ENCODE measurements at places on chromosomes 13 and 19.

DNA sequence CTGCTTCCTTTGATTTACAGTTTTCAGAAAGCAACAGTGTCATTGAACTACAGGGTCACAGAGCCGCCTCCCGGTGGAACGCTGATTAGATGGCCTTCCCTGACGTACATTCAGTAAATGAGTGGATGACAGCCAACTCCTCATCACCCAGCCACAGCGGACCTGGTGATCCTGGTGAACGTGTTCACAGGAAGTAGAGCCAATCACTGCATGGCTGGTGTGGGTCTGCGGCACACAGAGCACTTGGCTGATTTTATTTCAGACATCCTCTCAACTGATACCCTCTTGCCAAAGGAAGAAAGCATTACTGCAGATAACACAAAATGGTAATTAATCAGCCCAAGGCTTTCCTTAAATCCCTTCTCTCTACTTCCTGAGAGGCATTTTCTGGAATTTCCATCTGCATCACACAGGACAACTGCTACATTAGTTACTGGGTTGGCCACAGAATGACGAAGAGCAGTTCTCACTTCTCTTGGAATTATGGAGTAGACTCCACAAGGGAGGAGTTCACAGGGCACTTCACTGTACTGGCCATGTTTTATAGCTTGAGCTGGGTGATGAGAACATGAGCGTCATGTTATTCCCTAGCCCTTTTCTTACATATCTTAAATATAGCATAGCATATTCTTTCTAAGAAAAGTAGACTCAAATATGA, 84.0 kb upstream of the SLC7A1 start:
- no peak for DNase-seq

GRCh38 chr19:3945838-3946237, 13.0 kb downstream of the NMRK2 start:
- no peak for DNase-seq

- DNase-seq: no peak
These were observed 952.0 kb downstream of the SLITRK5 start for GRCh38 chr13:88623150-88623549.

DNA sequence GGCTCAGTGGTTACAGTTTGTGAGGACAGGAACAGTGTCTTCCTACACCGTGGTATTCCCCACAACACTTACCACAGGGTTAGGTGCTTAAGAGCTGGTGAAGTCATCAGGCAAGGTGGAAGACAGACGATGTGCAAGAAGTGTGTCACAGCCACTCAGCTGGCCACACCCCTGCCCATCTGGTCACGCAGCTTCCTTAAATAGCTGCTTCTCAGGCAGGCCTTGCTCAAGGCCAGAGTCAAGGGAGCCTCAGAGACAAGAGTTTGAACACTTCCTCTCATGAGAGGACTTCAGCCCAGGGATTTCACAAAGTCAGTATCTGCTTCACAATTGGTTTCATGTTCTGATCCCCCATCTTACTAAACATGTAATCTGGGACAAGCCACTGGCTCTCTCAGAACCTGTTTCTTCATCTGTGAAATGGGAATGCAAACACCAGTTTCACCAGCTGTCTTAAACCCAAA, 80.3 kb upstream of the FRY start:
- no peak for DNase-seq

DNA sequence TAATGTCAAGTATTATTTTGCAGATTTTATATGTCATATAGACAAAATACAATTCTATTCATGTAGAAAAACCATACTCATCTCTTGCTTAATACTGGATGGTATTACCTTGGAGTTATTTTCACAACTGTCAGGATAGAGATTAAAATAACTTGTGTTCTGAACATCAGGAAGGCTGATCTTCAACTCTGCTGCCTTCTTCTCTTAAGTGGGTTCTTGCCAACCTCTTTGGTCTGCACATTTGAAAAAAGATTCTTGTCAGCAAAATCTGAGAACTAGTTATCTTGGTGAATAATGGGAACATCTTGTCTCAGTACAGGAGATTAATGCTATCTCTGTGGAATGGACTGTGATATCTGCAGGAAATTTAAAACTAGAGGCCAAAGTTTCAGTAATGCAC, 95.2 kb upstream of the FAM216B start:
- DNase-seq: no peak

DNA sequence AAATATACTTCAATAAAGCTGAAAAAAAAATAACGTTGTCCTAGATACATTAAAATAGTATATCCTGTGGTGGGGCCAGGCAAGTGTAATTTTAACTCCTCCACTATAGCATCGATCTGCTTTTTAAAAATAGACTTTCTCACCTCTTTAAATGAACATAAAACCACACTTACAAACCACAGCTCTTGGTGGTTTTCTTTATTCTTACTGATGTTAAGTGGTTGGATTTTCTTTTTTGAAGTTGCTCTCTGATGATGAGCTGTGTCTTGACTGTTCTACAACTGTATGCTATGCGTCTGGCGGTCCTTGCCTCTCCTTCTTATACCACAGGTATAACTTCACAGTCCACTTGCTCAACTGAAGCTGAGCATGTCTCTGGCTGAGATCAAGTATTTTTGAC, 721.5 kb upstream of the KLHL1 start:
- no peak for DNase-seq

DNA sequence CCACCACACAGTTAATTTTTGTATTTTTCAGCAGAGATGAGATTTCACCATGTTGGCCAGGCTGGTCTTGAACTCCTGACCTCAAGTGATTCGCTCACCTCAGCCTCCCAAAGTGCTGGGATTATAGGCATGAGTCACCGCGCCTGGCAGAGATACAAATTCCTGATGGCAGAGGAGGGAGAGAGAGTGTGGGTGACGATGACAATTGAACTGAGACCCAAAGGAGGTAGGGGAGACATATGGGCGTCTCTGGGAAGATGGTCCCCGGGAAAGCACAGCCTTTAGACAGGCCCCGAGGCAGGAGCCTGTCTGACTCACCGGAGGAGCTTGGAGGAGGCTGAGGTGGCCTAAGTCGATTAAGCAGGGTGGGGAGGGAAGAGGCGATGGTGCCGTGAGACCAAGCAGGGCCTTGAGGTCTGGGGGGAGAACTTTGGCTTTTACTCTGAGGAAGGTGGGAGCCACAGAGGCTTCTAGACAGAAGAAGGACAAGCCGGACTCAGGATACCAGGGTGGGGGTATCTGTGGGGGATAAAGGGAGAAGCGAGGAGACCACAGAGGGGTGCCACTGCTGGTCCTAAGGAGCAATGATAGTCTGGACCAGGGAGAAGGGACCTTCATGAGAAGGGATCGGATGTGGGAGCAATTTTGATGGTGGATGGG, 38.2 kb downstream of the ARRDC2 start:
- no peak for DNase-seq
